ENCODE measurements at places on chromosomes 6 and 20. TPM values are rescaled to one million over a fixed set of nuclear protein-coding genes. Genes with fewer than 3 reads are reported as not detected.

- H3K4me1 ChIP-seq, result no peaks in the 10 kb centered on the region
- DNase-seq, result no peak
- no peaks in the 10 kb centered on the region for H3K36me3 ChIP-seq
- H3K27me3 ChIP-seq, result no peaks in the 10 kb centered on the region
- no peak overlapping the region for H3K4me3 ChIP-seq
These were observed 4.0 kb downstream of the MAS1L start for GRCh38 chr6:29483735-29484134.

DNA sequence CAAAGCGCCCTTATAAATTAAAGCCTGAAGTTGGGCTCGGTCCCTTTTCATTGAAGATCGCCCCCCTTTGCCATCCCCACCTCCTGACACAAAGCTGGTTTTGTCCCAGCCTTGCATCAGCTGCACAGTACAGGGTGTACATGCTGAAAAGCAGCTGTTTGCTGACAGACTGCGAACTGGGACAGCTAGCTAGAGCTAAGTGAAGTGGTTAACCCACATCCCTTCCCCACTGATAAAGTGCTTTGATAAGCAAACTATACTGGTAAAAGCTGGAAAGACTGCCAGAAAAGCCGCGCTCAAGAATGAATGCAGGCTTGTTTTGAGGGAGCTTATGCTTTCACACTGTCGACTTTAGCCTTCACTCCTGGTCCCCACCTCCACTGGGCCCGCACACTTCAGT is 207.3 kb downstream of the GMDS start:
- H3K4me1 ChIP-seq, result no peaks in the 10 kb centered on the region
- no peaks in the 10 kb centered on the region for H3K27me3 ChIP-seq
- H3K27ac ChIP-seq, result no peak overlapping the region
- DNase-seq, result no peak
- H3K4me3 ChIP-seq, result no peak overlapping the region

GRCh38 chr20:49693435-49694171 is 20.1 kb downstream of the B4GALT5 start:
- peak overlapping the region; percentile 91 for H3K27ac ChIP-seq
- no peak overlapping the region for H3K4me3 ChIP-seq
- H3K4me1 ChIP-seq, result peaks cover 84% of the 10 kb centered on the region
- no peaks in the 10 kb centered on the region for H3K36me3 ChIP-seq

GRCh38 chr6:4665489-4666417 is 110.5 kb upstream of the CDYL start:
- no peaks in the 10 kb centered on the region for H3K27me3 ChIP-seq
- no peak for DNase-seq
- no peaks in the 10 kb centered on the region for H3K36me3 ChIP-seq
- peaks cover 10% of the 10 kb centered on the region for H3K4me1 ChIP-seq
- no peak overlapping the region for H3K4me3 ChIP-seq

DNA sequence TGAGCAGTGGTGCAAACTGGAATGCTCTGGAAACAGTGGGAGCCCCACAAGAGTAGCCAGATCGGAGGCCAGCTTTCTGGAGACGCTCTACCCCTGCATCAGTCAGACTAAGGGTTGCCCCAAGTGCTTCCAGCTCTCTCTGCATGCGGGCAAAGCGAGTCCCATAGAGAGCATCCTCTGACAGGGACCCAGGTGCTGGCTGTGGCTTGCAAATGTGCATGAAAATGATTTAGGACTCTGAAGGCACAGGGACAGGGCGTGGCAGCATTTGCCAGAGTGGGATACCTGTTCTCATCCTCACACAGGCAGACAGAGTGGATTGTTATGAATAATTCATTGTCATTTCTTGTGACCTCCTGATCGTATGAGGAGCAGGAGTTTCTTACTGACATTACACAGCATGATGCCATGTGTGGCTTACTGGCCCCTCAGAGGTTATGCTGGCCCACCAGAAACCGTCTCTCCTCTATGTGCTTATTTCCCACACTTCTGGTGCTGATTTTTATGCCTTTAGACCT is 10.3 kb downstream of the RIN2 start:
- DNase-seq, result no peak
- H3K27ac ChIP-seq, result no peak overlapping the region
- no peaks in the 10 kb centered on the region for H3K36me3 ChIP-seq
- H3K4me3 ChIP-seq, result no peak overlapping the region
- H3K4me1 ChIP-seq, result peaks cover 27% of the 10 kb centered on the region

DNA sequence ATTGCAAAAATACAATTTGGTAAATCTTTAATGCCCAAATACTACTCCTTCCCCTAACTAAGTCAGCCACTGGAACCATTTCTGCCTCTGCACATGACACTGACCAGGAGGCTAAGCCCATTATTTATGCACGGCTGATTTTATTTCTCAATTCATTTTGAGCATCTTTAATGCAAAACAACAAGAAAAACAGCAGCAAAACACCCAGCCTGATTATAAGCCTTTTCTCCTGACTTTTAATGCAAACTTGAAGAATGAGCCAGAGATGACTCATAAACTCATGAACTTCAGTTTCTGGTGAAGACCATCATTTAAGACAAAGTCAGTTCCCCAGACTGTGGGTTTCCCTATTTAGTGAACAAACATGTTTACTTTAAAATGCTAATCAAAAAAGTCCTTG is 51.6 kb downstream of the CYP24A1 start:
- no peaks in the 10 kb centered on the region for H3K36me3 ChIP-seq
- H3K27me3 ChIP-seq, result no peaks in the 10 kb centered on the region
- no peak for DNase-seq
- no peaks in the 10 kb centered on the region for H3K4me1 ChIP-seq

DNA sequence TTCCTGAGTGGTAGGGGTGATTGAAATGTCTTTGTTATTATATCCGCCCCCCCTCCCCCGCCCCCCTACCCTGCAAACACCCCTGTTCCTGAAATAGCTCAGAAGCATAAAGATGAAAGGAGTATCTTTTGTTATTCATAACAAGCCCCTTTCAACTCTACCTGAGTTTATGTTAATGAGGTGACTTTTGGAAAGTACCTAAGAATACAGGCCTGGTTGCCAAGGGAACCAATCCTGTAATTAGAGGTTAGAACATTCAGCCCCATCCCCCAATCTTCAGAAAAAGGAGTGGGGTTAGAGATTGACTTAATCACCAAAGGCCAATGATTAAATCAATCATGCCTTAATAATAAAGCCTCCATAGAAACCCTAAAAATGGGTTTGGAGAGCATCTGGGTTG is 979.2 kb upstream of the GJE1 start:
- no peaks in the 10 kb centered on the region for H3K4me1 ChIP-seq
- H3K4me3 ChIP-seq, result no peak overlapping the region
- DNase-seq, result no peak
- H3K36me3 ChIP-seq, result no peaks in the 10 kb centered on the region
- no peaks in the 10 kb centered on the region for H3K27me3 ChIP-seq

DNA sequence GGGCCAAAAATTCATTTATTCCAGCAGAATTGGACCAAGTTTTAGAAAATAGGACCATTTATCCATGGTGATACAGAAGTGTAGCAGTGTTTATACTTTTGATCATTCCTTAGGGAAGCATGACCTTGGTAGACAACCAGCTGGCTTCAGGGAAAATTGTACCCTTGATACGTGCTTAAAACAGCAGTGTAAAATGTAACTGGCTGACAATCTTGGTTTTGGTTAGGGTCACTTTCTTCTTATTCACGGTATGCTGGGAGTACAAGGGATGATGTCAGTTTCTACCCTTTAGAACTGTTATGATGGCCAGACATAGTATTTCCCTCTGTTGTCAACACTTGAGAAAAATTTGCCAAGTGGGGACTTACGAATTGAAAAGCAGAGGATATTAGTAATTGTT is 157.1 kb downstream of the BCKDHB start:
- H3K4me3 ChIP-seq, result no peak overlapping the region
- DNase-seq, result no peak
- no peaks in the 10 kb centered on the region for H3K27me3 ChIP-seq
- no peaks in the 10 kb centered on the region for H3K36me3 ChIP-seq
- peaks cover 8% of the 10 kb centered on the region for H3K4me1 ChIP-seq

DNA sequence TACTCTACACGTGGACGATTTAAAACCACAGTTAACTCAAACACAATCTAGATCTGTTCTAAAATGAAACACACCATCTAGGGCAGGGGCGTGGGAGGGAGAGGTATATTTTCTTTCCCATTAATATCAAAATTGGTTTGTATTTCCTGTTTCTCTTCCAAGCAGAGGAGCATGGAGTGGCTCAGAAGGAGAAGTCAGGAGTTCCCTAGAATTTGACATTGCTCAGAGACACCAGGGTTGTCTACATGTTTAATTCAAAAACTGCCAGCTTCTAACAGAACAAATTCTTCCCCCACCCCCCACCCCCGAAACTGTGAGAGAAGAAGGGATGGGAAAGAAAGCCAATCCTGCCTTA is 2.3 kb downstream of the PREX1 start:
- no peaks in the 10 kb centered on the region for H3K36me3 ChIP-seq
- H3K27ac ChIP-seq, result peak overlapping the region; percentile 83
- DNase-seq, result no peak
- H3K4me1 ChIP-seq, result peaks cover 24% of the 10 kb centered on the region
- peak overlapping the region; percentile 59 for H3K4me3 ChIP-seq

GRCh38 chr6:167211881-167212712 is 54.3 kb upstream of the GPR31 start:
- no peaks in the 10 kb centered on the region for H3K27me3 ChIP-seq
- no peak overlapping the region for H3K4me3 ChIP-seq
- no peak for DNase-seq
- H3K27ac ChIP-seq, result no peak overlapping the region
- H3K4me1 ChIP-seq, result no peaks in the 10 kb centered on the region
- H3K36me3 ChIP-seq, result no peaks in the 10 kb centered on the region

GRCh38 chr6:94124333-94124732 is 705.0 kb upstream of the EPHA7 start:
- no peaks in the 10 kb centered on the region for H3K4me1 ChIP-seq
- H3K27me3 ChIP-seq, result no peaks in the 10 kb centered on the region
- no peak for DNase-seq
- H3K27ac ChIP-seq, result no peak overlapping the region
- H3K4me3 ChIP-seq, result no peak overlapping the region

GRCh38 chr6:41027799-41028560 is 11.0 kb downstream of the UNC5CL start:
- H3K4me3 ChIP-seq, result peak overlapping the region; percentile 70
- peak; percentile 67 for DNase-seq
- H3K27me3 ChIP-seq, result no peaks in the 10 kb centered on the region
- H3K27ac ChIP-seq, result peak overlapping the region; percentile 81

DNA sequence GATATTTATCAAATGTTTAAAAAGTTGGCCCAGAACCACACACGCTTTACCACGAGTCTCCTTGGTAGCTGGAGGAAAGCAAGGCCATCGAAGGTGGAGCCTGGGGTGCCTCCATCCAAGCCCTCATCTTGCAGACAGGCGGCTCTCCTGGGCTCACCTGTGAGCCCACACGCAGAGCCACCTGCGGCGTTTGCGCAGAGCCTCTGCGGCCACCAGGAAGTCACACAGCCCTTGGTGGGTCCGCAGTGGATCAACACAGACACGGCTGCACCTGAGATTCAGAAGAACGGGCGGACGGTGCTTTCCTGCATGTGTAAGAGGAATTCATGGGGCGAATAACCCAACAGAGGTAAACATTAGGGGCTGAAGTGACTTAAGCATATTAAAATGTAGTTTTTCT is 24.5 kb upstream of the SMOC2 start:
- no peak for DNase-seq
- H3K27me3 ChIP-seq, result no peaks in the 10 kb centered on the region
- H3K4me1 ChIP-seq, result no peaks in the 10 kb centered on the region
- no peak overlapping the region for H3K27ac ChIP-seq
- H3K4me3 ChIP-seq, result no peak overlapping the region

DNA sequence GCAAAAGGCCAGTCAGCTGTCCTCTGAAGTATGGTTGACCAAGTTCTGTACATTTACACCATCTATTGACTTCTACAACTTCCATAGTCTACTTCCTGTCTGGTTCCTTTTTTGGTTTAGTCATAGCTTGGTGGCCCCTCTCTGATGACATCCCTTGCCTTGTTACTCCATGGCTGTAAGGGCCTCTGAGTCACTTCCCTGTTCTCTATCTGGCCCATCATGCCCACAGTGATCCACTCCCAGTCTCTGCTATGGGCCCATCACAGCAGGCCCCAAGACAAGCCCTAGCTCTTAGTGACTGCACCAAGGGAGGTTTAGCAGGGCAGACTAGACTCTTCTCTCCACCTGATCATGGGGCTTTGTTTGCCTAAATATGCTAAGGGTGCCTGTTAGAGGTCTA is 441.6 kb downstream of the HACE1 start:
- H3K36me3 ChIP-seq, result no peaks in the 10 kb centered on the region
- H3K27me3 ChIP-seq, result no peaks in the 10 kb centered on the region
- H3K4me1 ChIP-seq, result no peaks in the 10 kb centered on the region
- no peak for DNase-seq
- H3K27ac ChIP-seq, result no peak overlapping the region
- H3K4me3 ChIP-seq, result no peak overlapping the region

GRCh38 chr6:153816366-153816765 is 222.7 kb upstream of the OPRM1 start:
- H3K27me3 ChIP-seq, result no peaks in the 10 kb centered on the region
- H3K4me3 ChIP-seq, result no peak overlapping the region
- no peak for DNase-seq
- no peaks in the 10 kb centered on the region for H3K4me1 ChIP-seq
- no peaks in the 10 kb centered on the region for H3K36me3 ChIP-seq

DNA sequence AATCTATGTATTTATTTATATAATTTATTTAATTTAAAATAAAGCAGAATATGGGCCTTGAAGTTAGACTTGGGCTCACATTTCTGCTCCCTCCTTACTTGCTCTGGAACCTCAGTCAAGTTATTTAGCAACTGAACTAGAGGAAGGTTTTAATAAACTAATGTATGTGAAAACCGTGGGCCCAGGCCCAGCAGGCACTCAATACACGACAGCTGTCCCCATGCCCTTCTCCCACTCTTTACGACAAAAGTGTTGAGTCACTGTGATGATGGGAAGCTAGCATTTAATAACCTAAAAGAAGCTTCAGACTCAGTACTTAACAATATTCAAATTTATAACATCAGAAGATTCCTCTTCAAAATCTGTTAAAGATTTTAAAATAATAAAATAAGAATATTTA is 46.7 kb downstream of the SERAC1 start:
- H3K27me3 ChIP-seq, result no peaks in the 10 kb centered on the region
- no peaks in the 10 kb centered on the region for H3K4me1 ChIP-seq
- peaks cover 8% of the 10 kb centered on the region for H3K36me3 ChIP-seq
- H3K27ac ChIP-seq, result no peak overlapping the region
- no peak overlapping the region for H3K4me3 ChIP-seq
- no peak for DNase-seq

GRCh38 chr20:63315731-63316491 is 22.9 kb downstream of the COL20A1 start:
- no peaks in the 10 kb centered on the region for H3K4me1 ChIP-seq
- H3K36me3 ChIP-seq, result no peaks in the 10 kb centered on the region
- no peak overlapping the region for H3K27ac ChIP-seq
- H3K27me3 ChIP-seq, result no peaks in the 10 kb centered on the region

GRCh38 chr6:85576476-85576875 is 17.2 kb downstream of the SNX14 start:
- H3K4me3 ChIP-seq, result no peak overlapping the region
- peaks cover 66% of the 10 kb centered on the region for H3K4me1 ChIP-seq
- no peaks in the 10 kb centered on the region for H3K27me3 ChIP-seq
- H3K36me3 ChIP-seq, result no peaks in the 10 kb centered on the region

GRCh38 chr20:63054681-63055240 is 48.0 kb upstream of the BHLHE23 start:
- no peak overlapping the region for H3K4me3 ChIP-seq
- no peaks in the 10 kb centered on the region for H3K36me3 ChIP-seq
- DNase-seq, result no peak
- H3K27ac ChIP-seq, result no peak overlapping the region
- peaks cover 7% of the 10 kb centered on the region for H3K4me1 ChIP-seq

- no peaks in the 10 kb centered on the region for H3K4me1 ChIP-seq
- peak overlapping the region; percentile 45 for H3K27ac ChIP-seq
These were observed 1.1 kb upstream of the TCF15 start for GRCh38 chr20:611047-611842.

The PPP1R16B gene
- total RNA-seq, result 0.66 TPM

The MCHR2 gene
- not detected for total RNA-seq

The COL9A3 gene
- total RNA-seq, result 0.41 TPM

The BNIP5 gene
- not detected for total RNA-seq

The DUSP22 gene
- total RNA-seq, result 53.6 TPM

The FRK gene
- 1.7 TPM for total RNA-seq

The KHDC1L gene
- not detected for total RNA-seq

The PKIB gene
- 0.64 TPM for total RNA-seq

Data from gastrocnemius medialis (tissue), 4 donors.